ENCODE measurements at places on chromosomes 2 and 18.

DNA sequence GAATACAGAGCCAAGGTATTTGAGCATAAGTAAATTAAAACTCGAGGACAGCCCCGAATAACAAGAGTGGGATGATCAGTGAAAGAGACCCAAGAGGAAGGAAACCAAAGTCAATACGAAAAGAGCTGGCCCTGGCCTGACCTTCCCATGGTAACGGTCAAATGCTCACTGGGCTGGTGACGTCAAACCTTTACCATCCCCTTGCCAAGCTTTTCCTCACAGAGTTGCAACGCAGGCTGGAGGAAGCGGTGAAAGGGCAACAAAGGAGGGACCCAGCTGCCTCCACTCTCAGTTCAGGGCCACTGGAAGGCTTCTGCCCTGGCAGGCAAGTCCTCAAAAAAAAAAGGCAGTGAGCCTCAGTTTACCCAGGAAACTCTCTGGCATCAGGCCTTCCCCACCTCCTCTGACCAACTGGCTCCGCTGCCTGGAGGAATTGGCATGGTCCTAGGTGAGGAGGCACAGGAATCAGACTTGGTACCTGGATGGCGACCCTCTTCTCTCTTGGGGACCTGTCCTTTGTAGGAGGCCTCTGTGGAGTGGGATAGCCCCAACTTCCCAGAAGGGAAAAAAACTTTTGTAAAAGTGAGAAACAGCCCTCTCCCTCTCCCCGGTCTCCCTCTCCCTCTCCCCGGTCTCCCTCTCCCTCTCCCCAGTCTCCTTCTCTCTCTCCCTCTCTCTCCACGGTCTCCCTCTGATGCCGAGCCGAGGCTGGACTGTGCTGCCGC, 212.4 kb downstream of the ANAPC1 start:
- DNase-seq, result no peak

DNA sequence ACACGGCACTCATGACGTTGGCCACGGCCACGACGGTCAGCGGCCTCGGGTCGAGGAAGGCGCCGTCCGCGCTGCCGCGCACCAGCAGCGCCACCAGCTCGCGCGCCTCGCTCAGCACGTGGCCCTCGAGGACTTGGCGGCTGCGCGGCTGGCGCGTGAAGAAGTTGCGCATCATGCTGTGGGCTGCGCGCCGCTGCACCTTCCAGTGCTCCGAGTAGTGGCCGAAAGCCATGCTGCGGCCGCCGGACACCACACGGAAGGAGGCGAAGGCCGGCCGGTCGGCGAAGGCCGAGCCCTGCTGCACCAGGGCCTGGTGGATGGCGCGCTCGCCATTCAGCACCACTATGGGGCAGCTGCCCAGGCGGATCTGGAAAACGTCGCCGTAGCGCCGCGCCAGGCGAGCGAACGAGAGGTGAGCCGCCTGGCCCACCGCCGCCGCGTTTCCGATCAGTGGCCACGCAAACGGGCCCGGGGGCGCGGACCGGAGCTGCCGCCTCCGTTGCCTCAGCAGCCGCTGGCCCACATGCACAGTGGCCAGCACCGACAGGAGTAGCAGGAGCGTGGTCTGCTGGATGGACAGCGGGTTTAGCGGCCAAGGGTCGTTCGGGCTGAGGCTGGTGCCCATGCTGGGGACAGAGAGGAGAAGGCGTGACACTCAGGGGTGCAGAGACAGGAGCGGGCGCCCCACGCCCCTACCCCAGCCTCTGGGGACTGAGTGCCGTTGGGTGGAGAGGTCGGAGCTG, 1.0 kb downstream of the CYP1B1 start:
- DNase-seq, result no peak

DNA sequence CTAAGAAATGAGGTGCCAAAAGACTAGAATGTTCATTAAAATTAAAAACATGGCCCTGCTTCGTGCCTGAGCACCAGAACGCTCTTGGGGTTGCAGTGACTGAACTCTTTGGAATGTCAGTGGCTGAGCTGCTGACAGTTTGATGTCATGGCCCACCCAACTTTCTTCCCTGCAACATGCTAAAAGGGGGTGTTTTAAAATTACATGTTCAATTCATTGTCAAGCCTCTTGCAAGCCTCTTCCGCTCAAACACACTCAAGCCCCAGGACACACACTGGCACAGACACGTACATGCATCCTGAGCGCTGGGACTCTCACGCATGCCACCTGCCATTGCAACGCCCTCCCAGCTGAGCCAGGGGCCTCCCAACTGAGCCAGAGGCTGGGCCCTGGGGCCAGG, 12.6 kb downstream of the RUFY4 start:
- DNase-seq, result no peak

- no peak for DNase-seq
Observed at GRCh38 chr2:46540496-46541331, 61.3 kb downstream of the TMEM247 start.

DNA sequence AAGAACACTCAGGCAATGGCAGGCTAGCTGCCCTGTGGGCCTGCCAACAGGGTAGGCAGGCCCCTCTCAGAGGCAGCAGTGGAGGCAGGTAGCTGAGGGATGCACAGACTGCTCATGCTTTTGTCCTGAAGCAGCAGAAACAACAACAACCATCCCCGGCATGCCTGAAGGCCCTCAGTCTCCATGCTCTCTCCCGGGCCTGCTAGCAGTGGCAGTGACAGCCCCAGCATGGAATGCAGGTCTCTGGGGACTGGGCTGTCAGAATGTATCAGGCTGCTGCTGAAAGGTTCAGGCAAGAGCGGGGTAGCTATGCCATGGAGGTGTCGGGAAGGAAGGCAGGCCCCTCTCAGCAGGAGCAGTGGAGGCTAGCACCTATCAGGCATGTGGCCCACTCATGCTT, 209.8 kb downstream of the KCNJ3 start:
- no peak for DNase-seq

DNA sequence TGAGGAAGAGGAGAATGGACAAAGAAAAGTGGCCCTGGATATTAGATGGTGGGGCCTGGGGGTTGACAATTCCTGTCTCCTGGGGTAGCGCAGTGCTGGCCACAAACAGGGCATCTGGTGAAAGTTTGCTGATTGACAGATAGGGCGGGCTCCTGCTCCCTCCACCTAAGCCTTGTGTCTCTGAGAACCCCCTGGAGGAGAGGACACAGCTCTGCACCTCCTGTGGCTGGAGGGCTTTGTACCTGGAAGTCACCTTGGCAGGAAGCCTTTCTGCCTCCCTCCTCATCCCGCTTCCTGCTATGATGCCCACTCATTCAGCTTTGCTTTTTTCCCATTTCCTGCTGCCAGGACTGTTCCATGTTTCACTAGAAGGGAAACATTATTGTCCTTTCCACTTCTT, 72.4 kb downstream of the RHOB start:
- no peak for DNase-seq
